ENCODE measurements at places on chromosomes 3 and 15.

DNA sequence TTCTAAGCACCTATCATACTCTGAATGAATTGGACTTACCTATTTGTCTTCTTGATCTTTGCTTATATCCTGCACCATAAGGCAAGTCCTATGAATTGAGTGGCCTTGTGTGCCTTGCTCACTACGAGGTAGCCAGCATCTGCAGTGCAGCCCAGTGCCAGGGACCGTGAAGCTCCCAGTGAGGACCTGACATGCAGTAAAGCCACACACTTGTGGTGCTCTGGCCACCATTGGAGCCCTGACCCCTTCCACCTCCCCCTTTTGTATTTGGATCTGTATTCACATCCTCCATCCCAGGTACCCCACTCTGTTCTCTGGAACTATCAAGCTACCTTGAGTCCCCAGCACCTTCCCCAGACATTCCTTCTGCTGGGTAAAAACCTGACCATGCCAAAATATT, 52.1 kb downstream of the BSN start:
- DNase-seq: no peak

- DNase-seq: peak; percentile 86
Measured at GRCh38 chr3:148955544-148956346, 35.6 kb upstream of the GYG1 start.

GRCh38 chr15:29935296-29936004, 113.2 kb upstream of the TJP1 start:
- peak; percentile 40 for DNase-seq

DNA sequence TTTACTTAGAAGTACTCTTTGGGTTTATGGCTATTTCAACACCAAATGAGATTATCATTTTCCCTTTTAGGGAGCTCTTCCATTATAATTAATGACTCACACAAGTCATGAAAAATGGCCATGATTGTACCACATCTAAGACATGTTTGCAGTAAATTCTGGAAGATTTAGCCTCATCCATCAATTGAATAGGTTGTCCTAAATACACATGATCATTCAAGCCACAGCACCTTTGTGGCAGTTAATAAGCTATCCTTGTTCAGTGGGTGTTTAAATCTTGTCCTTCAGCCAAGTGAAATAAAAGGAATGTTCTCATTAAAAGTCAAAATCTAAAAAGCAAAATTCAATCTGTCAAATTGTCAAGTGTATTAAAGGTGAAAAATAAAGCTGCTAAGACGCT, 237.5 kb downstream of the ZPLD1 start:
- DNase-seq: no peak

DNA sequence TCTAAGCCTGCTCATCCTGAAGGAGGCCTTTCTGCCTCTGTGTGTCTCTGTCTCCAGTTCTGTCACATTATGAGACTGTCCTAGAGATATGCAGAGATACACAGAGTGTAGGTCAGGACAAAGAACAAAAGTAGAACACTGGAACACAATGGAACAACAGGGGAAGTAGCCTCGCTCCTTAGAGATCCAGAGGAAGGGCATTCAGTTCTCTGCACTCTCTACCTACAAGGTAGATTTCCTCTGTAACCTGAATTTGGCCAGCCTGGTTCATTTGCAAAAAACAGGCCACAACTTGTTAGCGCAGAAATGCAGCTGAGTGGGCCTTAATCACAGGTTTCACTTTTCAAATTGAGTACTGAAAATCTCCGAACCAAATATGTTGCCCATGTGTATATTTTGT, 19.4 kb downstream of the NEK10 start:
- no peak for DNase-seq

DNA sequence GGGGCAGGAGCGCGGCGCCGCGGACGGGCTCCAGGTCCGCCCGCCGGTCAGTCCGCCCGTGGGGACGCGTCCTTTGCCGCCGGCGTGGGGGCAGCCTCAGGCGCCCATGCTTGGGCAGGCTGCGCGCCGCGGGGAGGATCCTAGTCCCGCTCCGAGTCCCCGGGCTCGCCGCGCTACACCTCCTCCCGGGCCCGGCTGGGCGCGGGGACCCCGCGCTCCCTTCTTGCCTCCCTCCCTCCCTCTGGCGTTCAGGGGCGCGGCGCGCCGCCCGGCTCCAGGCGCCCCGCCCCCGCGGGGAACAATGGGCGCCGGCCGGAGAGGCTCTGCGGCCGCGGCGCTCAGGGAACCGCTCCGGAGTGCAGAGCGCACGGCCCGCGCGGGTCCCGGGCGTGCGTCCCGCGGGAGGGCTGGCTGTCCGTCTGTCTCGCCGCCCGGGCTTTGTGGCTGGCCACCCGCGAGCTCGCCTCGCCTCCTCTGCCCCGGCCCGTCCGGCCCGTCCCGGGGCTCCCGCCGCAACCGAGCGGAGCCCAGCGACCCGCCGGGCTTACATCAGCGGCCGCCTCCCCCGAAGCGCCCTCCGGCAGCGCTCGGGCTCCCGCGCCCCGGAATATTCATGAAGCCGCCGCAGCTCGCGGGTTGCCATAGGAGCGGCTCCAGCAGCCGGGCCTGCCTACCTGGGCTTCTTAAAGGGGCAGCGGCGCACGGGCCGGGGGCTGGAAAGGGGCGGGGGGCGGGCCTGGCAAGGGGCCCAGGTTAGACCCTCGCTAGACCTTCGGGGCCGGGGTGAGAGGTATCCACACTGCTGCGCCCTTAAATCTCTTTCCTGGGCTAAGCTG, at the start of gene HCN4:
TSS of gene HCN4 (minus strand) at position 658 of the 836 bp plus-strand sequence. CDS start 688 bp downstream, outside the sequence.
- no peak for DNase-seq

DNA sequence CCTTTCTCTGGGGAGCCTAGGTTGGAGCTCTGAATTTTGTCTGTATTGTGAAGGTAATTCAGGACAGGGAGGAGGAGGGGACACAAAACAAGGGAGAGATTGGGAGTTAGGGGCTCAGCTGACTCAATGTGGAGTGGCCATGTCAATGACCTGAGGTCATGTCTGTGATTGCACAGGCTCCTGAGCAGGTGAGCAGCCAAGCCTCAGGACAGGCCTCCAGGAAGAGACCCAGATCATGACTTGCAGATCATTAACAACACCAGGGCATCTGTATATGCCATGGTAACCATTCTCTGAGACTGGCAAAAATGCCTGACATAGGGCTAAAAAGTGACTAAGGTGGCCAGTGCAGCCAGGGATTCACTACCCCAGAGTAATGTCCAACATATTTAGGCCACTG, 20.9 kb downstream of the ERICH6 start:
- DNase-seq: no peak

GRCh38 chr3:65466300-65466988, 572.3 kb downstream of the MAGI1 start:
- DNase-seq: no peak

- peak; percentile 86 for DNase-seq
Measured at GRCh38 chr3:146326875-146327543, 76.1 kb upstream of the PLSCR4 start.

DNA sequence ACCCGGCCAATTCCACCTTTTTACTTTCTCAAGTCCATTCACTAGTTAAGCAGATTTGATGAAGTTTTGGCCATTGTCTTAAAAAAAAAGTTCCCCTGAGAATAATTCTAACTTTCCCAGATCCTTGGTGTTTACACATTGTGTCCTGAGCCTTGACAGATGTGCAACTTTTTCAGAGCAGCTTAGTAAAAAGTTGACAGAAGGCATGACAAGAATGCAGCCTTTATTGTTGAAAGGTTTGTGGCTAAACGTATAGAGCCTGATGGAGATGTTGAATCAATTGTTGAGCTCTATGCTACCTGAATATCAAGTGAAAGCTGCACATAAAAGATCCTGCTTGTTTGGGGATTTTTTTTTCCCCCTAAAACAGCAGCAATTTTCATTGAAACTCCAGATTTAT, 75.3 kb upstream of the CMTM7 start:
- no peak for DNase-seq

GRCh38 chr15:87713475-87713879, 543.1 kb downstream of the NTRK3 start:
- no peak for DNase-seq

DNA sequence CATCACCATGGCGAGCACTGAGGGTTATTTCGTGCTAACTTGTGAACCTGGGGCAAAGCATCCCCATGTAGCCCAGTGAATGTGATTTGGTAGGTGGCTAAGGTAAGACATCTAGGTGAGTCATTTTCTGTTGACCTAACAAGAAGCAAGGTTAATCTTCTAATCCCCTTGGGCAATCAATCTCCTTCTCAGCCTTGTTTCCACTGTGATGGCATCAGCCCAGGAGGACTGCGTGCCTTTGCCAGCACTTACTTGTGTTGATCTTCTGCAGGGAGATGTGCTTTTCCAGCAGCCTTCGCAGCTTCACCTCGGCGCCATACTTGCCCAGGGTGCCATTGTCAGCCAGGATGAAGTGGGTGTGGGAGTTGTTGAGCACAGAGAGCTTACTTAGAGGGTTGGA, 35.7 kb downstream of the TRPM1 start:
- no peak for DNase-seq

Data from lung microvascular endothelial cell (primary cell).